Transverse colon (tissue), 4 donors: ENCODE measurements at places on chromosomes 6 and 20. TPM values are rescaled to one million over a fixed set of nuclear protein-coding genes. Genes with fewer than 3 reads are reported as not detected.

DNA sequence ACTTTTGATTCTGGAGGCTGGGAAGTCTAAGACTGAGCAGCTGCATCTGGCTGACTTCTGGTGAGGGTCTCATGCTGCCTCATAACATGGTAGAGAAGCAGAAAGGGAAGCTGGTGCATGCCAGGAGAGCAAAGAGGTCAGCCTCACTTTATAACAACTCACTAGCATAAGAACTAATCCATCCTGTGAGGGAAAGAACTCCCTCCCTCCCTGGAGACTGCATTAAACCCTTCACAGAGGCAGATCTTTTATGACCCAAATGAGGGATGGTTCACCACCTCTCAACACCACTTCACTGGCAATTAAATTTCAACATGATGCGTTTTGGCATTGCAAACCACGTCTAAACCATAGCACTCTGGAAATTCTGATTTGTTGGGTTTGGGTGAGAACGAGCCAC, 33.9 kb downstream of the STXBP5 start:
- DNase-seq: no peak

DNA sequence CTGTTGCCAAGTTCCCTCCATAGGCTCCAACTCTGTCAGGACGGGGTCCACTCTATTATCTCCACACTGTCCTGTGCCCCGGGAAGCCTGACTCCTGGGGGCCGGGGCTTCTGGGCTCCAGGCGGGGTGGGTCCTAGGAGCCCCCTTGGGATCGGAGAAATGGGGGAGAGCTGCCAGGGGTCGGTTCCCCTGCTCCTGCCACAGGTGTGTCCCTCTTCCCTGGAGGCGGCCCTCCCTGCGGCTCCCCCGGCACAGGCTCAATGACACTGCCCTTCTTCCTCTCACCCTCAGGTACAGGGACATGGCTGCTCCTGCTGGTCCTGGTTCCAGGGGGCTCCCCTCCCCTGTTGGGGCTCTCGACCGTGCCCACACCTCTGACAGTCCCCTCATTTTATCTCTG, 110.0 kb downstream of the DHX35 start:
- no peak for DNase-seq

- peak; percentile 85 for DNase-seq
Measured at GRCh38 chr6:188821-189655, 103.2 kb upstream of the DUSP22 start.

GRCh38 chr20:9969626-9970025, 65.2 kb upstream of the ANKEF1 start:
- DNase-seq: no peak

GRCh38 chr6:69813508-69813907, 16.7 kb upstream of the LMBRD1 start:
- no peak for DNase-seq

- DNase-seq: no peak
Measured at GRCh38 chr20:13142143-13142542, 78.9 kb upstream of the ISM1 start.

DNA sequence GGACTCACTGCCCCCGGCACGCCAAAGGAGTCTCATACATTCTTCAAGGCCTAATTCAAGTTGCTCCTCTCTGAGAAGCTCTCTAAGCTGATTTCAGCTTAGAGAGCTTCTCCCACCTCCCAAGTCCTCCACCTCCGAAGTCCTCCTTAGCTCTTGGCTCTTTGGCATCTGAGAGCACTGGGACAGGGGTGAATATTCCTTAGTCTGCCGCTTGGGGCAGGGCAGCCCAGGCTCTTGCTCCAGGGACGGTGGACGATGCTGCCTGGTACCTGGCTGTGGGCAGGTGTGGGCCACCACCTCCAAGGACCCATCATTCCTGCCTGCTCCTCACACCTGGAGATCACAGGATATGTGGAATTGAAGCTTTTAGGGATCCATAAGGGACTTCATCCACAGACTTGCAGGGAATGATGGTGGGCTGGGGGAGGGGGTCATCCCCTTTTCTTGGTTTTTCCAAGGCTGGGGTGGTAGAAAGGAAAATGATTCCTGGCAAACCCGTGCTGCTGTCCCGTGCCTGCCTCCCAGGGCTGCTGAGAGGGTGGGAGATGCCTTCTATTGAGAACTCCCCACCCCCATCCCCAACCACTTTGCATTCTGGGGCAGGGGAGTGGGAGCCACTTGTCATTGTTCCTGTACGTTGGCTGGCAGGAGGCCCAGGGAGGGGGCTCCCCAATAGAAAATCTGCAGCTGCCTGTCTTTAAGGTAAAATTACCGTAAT, 57.4 kb downstream of the ARHGAP40 start:
- no peak for DNase-seq

DNA sequence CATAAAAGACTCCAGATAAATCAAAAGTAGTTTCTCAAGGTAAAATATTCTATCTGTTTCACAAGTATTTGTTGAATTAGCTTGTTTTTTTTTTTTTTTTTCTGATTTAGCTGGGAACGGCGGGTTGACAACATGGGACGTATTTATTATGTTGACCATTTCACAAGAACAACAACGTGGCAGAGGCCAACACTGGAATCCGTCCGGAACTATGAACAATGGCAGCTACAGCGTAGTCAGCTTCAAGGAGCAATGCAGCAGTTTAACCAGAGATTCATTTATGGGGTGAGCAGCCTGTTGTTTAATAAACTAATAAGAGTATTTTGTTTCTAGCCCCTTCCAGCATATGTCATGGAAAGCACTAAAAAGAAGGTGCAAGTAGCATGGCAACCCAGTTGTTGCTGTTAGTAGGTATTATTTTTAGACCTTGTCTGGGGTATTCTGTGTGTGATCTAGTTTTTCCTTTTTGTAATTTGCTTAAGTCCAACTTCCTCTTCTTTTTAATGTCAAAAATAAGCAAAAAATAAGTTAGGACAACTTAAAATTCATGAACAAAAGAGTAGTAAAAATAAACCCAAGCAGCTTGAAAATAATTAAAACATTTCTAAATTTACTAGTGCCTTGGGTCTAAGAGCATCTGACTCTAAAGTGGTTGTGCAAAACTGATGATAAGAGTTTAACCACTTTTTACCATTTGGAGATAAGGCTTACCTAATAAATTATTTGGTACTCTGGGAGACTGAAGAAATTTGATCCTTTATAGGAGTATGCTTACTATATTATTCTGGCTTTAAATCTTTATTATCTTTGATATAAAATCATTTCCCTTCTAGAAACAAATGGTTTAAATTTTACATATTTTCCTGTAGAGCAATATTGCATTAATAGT, 70.8 kb upstream of the DYNLRB1 start:
- DNase-seq: no peak

GRCh38 chr6:52317841-52318581, 33.5 kb upstream of the MCM3 start:
- no peak for DNase-seq

GRCh38 chr20:31605902-31606803, 1.1 kb downstream of the ID1 start:
- DNase-seq: peak; percentile 57

- peak; percentile 51 for DNase-seq
Measured at GRCh38 chr6:156686301-156686994, 90.7 kb upstream of the ARID1B start.

- no peak for DNase-seq
Measured at GRCh38 chr6:85537055-85537494, 56.6 kb downstream of the SNX14 start.

GRCh38 chr6:12114055-12114503, 102.0 kb downstream of the HIVEP1 start:
- DNase-seq: no peak

GRCh38 chr6:7003041-7003440, 104.7 kb upstream of the RREB1 start:
- DNase-seq: no peak

The TPBG gene
- 15.9 TPM for total RNA-seq

The RNF39 gene
- not detected for total RNA-seq

The KIF25 gene
- total RNA-seq: not detected

The MRPL14 gene
- 15.5 TPM for total RNA-seq

The ZC3H12D gene
- total RNA-seq: 1.8 TPM

The CNKSR3 gene
- total RNA-seq: 11.3 TPM

The MICB gene
- 1.4 TPM for total RNA-seq
